ENCODE measurements at places on chromosomes 7 and 10.

DNA sequence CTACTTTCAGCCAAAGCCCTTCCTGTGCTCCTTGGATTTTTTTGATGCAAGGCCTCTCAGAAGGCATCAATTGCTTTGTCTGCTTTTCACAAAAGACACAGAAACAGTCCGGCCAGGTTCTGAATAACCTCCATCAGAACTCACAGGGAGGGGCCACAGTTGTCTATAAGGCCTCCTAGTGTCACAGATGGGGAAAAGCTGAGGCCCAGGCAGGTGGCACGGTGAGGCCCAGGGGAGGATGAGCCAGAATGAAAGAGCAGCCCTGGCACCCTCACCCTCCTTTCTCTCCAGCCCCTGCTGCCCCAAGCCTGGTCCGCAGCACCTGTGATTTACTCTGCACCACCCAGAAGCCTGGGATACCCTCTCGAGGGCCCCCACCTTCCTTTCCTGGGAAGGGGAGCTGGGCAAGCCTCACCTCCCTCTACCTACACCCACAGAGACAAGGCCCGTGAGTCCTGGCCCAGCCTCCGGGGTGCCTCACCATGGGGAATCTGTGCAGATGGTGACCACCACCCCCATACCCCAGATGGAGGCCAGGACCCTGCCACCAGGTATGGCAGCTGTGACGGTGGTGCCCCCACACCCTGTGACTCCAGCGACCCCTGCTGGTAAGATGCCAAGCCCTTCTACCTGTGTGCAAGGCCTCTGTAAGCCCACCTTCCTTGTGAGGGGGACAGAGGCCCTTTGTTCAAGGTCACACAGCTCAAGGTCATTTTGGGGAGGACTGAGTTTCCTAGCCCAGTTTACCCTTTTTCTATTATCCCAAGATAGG lies 26.2 kb upstream of the ZNF467 start:
- DNase-seq: peak; percentile 28

GRCh38 chr7:81075150-81075549 lies 156.3 kb upstream of the SEMA3C start:
- no peak for DNase-seq

DNA sequence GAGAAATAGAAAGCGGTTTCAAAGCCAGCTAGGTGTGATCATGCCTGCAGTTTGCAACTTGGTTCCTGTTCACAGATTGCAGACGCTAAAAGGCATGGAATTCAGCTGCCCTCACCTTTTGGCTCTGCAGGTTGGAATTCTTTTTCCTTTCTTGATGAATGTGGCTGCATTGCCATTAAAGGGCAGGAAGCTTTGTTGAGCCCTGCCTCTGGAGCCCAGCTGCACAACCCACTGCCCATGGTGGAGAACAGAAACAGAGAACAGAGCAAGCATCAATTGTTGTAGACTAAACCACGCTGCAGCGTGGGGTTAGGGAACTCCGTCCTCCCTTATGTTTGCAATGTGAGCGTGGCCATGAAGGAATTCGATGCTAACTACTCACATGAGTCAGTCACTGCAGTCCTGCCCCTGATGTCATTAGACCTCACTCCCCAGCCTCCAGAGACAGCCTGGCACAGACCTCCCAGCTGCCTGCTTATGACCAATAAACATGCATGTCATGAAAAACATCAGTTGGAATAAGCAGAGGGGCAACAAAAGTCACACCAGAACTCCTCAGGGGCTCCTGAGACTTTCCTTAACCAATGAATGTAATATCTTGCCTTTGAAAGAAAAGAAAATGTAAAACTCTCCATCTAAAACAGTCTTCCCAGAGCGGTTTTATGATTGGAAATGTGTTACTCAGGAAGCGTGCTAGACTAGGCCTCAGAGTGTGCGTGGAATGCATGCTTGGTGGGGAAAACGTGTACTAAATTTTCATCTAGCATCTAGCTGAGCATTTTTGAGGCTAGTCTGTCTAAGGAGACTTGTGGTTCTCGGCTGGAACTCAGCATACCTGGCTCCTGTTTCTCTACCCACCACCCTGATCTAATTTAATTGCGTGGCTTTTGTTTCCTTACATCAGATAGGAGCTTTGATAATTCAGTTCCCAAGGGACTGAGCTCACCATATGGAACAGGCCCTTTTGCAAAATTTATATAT lies 232.2 kb downstream of the KIAA1217 start:
- no peak for DNase-seq

GRCh38 chr7:158431941-158432347 lies 155.7 kb downstream of the PTPRN2 start:
- no peak for DNase-seq

- DNase-seq: no peak
Observed at GRCh38 chr7:29156907-29157452, 10.6 kb upstream of the CPVL start.

GRCh38 chr10:67618116-67618515 lies 77.9 kb downstream of the CTNNA3 start:
- no peak for DNase-seq

DNA sequence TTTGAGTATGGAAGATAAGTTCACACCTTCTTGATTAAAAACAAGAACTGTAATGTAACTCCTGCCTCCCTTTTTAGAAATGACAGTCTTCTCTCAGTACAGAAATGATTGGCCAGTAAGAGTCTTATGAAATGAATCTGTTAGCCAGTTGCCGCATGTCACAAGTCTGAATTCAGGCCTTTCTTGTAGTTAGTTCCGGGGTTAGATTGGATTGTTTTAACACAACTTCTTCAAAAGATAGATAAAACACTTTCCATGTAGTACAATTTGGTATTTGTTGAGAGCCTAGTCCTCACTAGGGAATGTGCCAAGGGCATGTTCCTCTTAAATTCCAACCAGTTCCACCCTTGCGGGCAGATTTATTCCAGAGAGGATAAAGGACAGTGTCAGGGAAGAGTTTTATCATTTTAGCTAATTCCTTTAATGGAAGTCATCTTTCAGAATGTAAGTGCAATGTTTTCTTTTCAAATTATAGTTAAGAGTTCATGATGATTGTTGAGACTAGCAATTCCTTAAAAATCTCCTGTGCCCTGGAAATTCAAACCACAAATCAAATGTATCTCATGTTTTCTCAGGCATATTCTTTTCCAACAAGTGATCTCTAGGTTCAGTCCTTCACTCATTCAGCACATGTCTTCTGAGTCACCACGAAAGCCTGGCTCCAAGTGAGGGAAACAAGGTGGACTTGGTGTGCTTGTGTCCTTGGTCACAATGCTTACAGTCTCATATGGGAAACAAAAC lies 4.1 kb downstream of the FHIP2A start:
- no peak for DNase-seq

GRCh38 chr10:17003651-17004286 lies 125.8 kb downstream of the CUBN start:
- no peak for DNase-seq
